ENCODE measurements at places on chromosomes 11 and 22. TPM values are rescaled to one million over a fixed set of nuclear protein-coding genes. Genes with fewer than 3 reads are reported as not detected.

- no peak for DNase-seq
Measured at GRCh38 chr22:42884616-42885375, 27.7 kb upstream of the ARFGAP3 start.

DNA sequence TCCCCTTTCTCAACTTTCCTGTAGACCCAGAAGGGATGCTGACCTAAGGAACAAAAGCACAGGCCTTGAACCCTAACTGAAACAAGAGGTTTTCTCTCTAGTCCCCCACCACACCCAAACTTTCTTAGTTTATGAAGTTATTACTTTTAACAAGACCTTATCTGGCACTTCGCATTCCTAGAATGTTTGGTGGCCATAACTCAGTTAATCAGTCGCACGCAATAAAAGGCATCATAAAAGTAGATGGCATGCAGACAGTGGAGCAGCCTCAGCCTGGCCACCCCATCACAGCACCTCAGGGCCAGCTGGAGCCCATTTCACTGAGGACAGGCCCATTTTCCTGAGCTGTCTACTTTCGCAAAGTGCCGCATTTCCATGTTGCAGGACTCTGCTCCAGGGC, 301.9 kb downstream of the OPCML start:
- no peak for DNase-seq

- no peak for DNase-seq
Measured at GRCh38 chr11:29184939-29185890, 831.6 kb downstream of the KCNA4 start.

DNA sequence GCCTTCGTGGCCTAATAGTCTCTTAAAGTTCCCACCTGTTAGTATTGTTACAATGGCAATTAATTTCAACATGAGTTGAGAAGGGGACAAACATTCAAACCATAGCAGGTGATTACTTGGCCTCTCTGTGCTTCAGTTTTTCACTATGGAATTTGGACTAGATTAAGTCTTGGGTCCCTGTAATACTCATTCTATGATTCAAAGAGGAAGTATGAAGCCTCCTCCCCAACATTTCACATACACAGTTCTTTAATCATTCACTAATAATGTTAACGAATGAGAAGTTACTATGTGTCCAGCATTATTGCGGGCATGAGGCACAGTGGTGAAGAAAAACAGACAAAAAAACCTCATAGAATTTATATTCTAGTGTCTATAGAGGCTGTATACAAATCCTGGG, 19.9 kb upstream of the USP47 start:
- no peak for DNase-seq

DNA sequence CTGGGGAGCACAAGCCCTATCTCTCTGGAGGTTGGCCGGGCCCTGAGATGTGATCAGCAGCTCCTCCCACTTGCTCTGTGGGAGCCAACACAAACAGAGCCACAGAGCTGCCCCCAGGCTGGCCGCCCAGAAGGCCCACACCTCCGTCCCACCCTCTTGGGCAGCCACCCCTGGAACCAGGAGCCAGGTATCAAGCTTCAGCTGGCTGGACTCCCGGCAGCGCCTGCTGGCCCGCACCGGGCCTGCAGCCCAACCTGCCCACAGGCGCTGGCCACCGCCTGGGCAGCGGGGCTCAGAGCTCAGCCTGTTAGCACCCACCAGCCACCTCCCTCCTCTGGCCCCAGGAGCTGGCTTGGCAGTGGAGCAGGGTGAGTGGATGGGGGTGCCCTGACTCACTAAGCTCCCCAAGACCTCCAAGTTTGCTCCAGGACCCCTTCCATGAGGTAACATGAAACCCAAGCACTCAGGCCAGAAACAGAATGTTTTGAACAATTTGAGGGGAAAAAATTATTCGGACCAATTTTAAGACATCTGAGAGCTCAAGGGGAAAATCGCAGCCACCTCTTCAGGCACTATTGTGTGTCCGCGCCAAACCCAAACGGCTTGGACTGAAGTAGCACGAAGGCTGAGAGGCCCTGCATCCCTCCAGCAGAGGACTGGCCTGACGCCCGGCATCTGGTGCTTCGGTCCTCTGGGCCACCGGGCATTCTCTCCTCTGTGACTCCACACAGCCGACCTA, 450.8 kb downstream of the SOX6 start:
- no peak for DNase-seq

- peak; percentile 44 for DNase-seq
Measured at GRCh38 chr11:414318-414857, 411 bp downstream of the SIGIRR start.

- DNase-seq = no peak
Measured at GRCh38 chr11:120065176-120065575, 72.7 kb downstream of the TRIM29 start.

DNA sequence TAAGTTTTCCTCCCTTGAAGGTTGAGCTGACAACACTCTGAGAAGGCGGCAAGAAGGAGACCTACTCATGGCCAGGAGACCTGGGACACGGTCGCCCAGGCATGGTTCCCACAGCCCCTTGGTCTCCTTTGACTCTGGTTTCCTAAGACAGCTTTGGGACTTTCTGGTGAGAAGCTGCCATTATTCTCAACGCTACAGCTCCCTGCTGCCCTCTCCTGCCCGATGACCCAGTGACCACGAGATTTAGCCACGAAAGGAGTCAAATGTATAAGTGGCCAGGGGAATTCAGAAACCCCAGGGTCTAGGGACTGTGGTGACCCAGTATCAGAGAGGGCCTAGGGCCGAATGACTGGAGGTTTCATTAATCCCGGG, 699 bp upstream of the SDF2L1 start:
- DNase-seq = no peak

GRCh38 chr22:40054486-40054885, 59.7 kb downstream of the FAM83F start:
- DNase-seq = no peak

GRCh38 chr22:17471886-17472535, 91.3 kb upstream of the SLC25A18 start:
- DNase-seq = no peak

DNA sequence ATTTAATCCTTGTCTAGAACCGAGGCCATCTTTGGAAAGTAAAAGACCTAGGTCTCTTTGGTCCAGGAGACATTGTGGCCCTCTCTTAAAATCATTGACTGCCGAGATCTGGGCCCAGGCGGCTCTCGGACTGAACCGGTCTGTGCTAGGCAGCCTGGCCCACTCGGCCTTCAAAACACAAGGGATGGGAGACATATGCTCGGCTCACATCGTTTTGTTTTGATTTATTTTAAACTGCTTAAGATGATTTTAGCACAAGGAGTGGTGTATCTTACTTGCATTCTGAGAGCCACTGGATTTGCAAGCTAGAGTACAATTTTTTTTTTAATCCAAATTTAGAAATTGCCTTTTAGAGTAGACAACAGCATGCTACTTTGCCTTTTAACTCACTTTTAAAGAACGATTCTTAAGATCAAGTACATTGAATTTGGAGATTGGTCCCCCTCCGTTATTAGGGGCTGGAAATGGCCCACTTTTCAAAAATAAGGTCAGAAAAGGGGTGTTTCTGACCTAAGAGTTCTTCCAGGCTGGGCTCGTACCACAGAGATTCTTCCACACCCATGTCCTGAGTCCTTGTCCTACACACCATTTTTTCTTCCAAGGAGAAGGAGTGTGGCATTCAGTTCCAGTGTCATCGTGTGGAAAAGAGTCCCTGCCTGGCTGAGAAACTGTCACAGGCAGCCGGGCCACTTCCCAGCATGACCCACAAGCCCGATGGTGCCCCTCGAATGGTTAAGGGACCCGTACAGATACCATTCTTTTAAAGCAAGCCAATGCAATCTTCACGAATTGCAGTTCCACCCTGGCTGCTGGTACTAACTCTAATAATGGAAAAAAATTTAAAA, 80.5 kb upstream of the WNT7B start:
- peak; percentile 0 for DNase-seq

GRCh38 chr11:8512547-8512946, 81.5 kb downstream of the STK33 start:
- DNase-seq = no peak

- DNase-seq = no peak
Measured at GRCh38 chr22:40472051-40472450, 101.7 kb downstream of the SGSM3 start.

GRCh38 chr22:43543522-43544288, 131.9 kb downstream of the MPPED1 start:
- DNase-seq = no peak

DNA sequence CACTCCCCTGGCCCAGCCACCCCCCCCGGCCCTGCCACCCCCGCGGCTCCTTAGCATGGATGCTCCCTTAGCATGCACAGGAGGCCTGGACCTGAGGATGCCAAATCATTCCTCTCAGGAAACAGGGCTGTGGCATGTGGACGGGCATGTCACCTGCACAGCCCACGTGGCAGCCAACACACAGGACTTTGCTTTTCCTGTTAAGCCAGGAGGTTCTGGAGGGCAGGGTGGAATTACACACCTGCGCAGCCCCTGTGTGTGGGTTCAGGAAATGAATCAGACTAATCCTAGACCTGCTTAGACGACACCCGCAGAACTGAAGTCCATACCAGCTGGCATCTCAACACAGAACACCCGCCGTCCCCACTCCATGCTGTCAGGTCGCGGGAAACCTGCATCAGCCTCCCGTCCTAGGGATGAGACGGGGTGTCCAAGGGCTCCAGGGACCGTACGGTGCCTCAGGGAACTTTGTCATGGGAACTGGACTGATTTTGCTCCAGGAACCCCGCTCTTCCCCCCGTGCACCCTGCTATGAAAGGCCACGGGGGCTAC, 10.2 kb downstream of the CERK start:
- DNase-seq = no peak

DNA sequence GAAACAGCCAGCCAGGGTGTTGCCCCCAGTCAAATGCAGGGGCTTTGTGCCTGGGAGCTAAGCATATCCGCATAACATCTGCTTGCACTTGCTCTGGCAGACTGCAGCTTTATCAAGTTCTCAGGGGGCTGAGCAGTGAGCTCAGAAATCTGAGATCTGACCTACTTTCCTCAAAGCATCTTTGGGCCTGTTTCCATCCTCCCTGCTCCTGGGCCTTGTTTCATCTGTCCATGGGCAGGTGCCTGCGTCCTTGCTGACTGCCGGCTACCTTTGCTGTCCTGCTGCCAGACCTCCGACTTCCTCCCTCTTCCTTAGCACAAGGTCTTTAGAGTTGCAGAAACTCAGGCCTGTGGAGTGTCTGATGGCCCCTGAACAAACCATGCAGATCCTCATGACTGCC, 131.2 kb upstream of the B3GAT1 start:
- DNase-seq = no peak

The HEPHL1 gene
- not detected for total RNA-seq

The DLG2 gene
- total RNA-seq = 2.1 TPM

The CABP2 gene
- not detected for total RNA-seq

The NXPE4 gene
- total RNA-seq = not detected

The NCR3LG1 gene
- 0.86 TPM for total RNA-seq

The GSTT2 gene
- total RNA-seq = not detected

All from activated CD4-positive, alpha-beta T cell treated with anti-CD3 and anti-CD28 coated beads for 36 hours (primary cell).